ENCODE measurements at places on chromosomes 1 and 21. TPM values are rescaled to one million over a fixed set of nuclear protein-coding genes. Genes with fewer than 3 reads are reported as not detected.

DNA sequence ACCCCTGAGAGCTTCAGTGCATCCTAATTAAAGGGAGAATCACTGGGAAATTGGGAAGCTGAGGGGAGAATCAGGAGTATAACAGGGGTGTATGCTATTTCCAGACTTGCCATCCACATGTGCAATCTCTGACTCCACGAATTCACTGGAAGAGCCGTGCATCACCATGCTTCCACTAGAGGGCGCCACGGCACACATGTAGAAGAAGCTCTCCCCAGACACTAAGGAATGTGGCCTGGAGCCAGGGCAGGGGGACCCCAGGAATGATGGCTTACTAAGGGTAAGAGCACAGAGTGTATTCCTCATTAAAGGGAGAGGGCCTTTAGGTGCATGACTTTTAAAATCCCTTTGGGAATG, 81.5 kb downstream of the ABCA4 start:
- H3K4me1 ChIP-seq = 0 out of 2 replicates have a peak, but pooled peaks cover 5% of the 10 kb centered on the region
- H3K4me3 ChIP-seq = no peak overlapping the region
- H3K27me3 ChIP-seq = no peaks in the 10 kb centered on the region
- no peak overlapping the region for H3K27ac ChIP-seq
- no peaks in the 10 kb centered on the region for H3K36me3 ChIP-seq

GRCh38 chr21:26570203-26570602, 2.9 kb downstream of the CYYR1 start:
- no peak for DNase-seq
- no peaks in the 10 kb centered on the region for H3K36me3 ChIP-seq
- no peaks in the 10 kb centered on the region for H3K27me3 ChIP-seq
- H3K27ac ChIP-seq = no peak overlapping the region

DNA sequence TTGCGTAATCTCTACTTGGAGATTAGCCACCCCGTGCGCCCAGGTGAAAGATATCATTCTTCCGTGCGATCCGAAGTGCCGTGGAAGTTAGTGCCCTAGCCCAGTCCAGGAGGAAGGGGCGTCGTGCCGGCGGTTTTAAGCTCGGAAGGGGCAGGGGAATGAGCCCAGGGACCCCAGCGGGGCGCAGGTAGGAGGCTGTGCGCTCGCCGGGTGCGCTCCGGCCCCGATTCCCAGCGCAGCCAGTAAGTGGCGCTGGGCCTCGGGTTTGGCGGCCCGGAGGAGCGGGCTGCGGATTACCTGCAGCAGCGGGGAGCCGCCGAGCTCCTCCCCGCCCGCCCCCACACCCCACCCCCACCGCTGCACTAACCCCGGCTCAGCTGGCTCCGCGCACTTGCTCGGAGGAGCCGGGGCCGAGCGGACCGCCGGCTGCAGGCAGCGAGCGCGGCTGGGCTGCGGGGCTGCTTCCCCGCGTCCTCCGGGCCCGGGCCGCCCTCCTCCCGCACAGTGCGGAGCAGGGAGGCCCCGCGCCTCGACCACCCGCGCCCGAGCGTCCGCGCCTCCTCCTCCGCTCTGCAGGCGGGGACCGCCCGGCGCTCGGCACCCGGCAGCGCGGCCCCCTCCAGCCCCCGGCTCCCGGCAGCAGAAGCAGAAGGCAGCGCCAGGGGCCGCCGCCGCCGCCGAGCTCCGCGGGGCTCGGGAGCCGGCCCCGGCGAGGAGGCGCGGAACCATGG, at the start of gene RYR2:
Gene RYR2 (plus strand): TSS at position 390 of the 731 bp plus-strand sequence. CDS start 338 bp downstream, at position 728.
- H3K4me1 ChIP-seq = no peaks in the 10 kb centered on the region
- no peak within 1 kb of the TSS for H3K27ac ChIP-seq
- no peak for DNase-seq
- no peaks in the 10 kb centered on the region for H3K36me3 ChIP-seq

DNA sequence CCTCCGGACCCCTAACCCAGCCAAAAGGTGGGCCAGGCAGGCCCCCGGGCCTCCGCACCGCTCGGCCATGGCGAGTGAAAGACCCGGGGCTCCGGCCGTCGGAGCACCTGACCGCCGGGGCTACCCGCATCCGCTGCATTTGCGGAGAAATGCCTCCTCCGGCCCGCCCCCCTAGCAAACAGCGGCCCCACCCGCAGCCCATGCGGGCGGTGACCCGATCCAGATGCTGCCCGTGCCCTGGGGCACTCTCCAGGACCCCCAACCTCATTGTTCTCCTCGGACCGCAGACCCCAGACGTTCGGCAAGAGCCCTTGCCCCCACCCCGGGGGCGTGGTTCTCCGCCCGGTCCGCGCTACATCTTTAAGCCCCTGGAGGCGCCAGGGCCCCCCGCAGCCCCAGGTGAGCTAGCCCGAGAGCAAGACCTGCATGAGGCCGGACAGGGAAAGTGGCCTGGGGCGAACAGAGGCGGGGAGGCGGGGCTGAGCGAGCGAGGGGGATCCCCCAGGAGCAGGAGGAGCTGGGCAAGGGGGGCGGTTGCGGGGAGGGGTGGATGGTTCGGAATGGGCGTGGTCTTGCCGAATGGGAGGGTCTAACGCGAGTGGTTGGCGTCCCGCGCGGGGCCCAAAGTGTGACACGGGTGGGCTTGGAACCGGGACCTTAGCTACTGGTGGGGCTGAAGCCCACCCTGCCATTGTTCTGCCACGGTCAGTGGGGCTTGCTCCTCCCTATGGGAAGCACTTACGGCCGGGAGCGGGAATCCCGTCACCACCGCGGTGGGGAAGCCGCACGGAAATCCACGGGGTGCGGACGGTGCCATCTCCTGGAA, 6.3 kb upstream of the CRYBG2 start:
- H3K27me3 ChIP-seq = no peaks in the 10 kb centered on the region
- H3K36me3 ChIP-seq = no peaks in the 10 kb centered on the region
- DNase-seq = no peak
- H3K4me3 ChIP-seq = no peak overlapping the region
- peak overlapping the region; percentile 92 for H3K27ac ChIP-seq

- H3K27ac ChIP-seq = no peak overlapping the region
- H3K36me3 ChIP-seq = no peaks in the 10 kb centered on the region
- peak; percentile 86 for DNase-seq
- H3K4me1 ChIP-seq = peaks cover 5% of the 10 kb centered on the region
- H3K4me3 ChIP-seq = no peak overlapping the region
- no peaks in the 10 kb centered on the region for H3K27me3 ChIP-seq
Observed at GRCh38 chr1:94713472-94714141, 106.5 kb upstream of the SLC44A3 start.

DNA sequence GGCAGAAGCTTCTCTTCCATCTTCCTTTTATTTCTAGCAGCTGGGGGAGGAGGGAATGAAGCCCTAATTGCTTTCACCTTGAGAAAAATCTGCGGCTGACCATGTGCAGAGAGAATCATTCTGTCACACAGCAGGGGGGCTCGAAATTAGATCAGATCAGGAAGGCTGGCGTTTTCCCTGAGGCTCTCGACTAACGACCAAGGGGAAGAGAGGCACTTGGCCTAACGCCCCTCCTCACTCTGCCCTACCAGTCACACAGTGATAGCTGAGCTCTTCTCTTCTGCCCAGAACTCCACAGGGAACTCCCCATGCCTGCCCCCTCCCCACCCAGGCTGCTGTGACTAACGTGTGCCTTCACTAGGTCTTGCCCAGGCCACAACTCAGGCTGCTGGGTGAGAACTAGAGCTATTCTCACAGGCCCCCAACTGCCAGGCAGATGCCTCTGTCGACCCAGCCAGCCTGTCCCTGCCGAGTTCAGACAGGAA, 26.5 kb upstream of the KHDRBS1 start:
- H3K27ac ChIP-seq = no peak overlapping the region
- no peaks in the 10 kb centered on the region for H3K27me3 ChIP-seq
- no peak overlapping the region for H3K4me3 ChIP-seq

DNA sequence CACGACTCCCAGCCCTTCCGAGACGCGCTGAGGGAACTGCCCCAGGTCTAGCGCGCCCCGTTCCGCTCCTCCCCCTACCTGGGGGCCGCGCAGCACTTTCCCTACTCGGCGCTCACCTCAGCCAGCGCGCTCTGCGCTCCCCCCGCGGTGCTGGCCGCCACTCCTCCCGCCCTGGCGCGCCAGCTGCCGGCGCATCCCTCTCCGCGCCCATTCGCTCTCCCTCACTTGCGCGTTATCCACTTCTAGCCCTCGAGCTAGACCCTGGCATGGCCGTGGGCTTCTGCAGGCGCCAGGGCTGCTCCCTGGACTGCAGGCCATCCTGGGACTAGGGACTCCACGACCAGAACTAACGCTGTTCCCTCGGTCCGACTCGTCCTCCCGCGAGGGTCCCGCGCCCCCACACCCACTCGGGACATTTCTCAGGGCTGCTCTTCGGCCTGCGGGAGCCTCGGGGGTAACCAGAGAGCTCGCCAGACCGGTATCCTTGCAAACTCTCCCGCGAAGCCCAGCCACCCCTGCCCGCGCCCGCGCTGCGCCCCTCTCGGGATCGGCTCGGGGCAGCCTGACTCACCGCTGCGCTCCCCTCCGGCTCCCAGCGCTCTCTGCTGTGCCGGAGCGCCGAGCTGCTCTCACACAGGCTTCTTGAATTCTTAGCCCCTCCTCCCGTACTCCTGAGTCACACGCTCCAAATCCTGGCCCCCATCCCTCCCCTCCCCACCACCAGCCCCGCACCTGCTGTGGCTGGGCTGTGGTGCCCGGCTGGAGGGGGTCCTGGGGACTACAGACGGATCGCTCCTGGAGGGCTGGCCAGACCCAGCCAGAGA, at the start of gene NGF:
Gene NGF (minus strand): TSS at position 617 of the 824 bp plus-strand sequence. CDS start 51,454 bp downstream, outside the sequence.
- H3K4me1 ChIP-seq = no peaks in the 10 kb centered on the region
- H3K27ac ChIP-seq = no peak within 1 kb of the TSS
- no peaks in the 10 kb centered on the region for H3K36me3 ChIP-seq
- H3K27me3 ChIP-seq = no peaks in the 10 kb centered on the region
- H3K4me3 ChIP-seq = no peak within 1 kb of the TSS

- no peak for DNase-seq
- H3K4me3 ChIP-seq = no peak overlapping the region
- peaks cover 23% of the 10 kb centered on the region for H3K4me1 ChIP-seq
- H3K27ac ChIP-seq = no peak overlapping the region
- no peaks in the 10 kb centered on the region for H3K27me3 ChIP-seq
- no peaks in the 10 kb centered on the region for H3K36me3 ChIP-seq
Observed at GRCh38 chr1:178037510-178038253, 56.2 kb upstream of the RASAL2 start.

DNA sequence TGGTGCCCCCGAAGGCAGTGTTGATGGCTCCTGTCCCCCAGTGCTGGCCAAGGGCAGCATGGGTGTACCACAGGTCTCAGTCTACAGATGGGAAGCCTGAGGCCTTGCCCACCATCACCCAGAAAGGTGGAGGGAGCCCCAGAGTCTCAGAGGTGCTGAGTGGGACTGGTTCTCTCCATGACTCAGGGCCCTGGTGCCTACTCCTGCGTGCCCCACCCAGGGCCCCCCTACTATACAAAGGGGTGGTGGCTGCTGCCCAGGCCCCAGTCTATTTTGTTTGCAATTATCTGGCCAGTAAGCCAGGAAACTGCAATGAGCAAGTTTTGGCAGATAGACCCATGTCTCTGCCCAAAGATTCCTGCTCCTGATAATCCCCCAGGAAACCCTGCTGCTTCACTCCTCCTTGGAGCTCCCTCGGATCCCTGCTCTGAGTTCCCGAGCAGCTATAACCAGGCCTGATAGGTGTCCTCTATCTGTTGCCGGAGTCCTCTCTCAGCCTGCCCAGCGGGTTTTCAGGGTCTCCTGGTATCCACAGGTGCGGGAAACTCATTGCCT, 41.7 kb downstream of the EDN2 start:
- H3K36me3 ChIP-seq = no peaks in the 10 kb centered on the region
- H3K4me3 ChIP-seq = no peak overlapping the region
- H3K27ac ChIP-seq = no peak overlapping the region
- DNase-seq = no peak

DNA sequence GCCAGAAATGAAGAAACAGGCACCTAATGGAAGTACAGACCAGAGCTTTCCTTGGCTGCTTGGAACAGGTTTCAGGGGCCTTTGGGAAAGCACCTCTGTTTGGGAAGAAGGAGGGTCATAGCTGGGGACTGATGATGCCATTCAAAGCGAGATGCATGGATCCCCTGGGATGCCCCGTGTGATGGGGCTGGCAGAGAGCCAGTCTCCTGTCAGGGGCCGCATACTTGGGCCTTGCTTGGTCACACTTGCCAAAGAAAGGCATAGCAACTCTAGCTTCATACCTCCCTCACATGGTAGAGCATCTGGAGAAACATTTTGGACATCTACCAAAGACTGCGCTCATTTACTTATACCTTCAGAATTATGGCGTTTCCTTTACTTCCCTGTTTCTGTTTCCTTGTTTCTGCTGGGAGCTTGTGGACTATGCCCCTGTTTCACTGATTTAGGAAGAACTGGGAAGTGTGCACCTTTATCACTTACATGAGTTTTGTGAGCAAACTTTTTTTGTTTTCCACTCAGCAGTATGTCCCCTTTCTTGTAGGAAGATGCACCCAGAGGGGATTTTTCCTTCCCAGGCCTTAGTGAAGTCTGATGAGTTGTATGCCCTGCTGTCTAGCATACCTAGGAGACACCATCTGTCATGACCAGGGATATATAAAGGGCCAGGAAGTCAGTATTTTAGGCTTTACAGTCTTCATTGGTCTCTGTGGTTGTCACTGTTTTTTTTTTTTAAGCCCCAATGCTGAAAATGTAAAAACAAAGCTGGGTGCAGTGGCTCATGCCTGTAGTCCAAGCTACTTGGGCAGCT, 19.8 kb upstream of the ST3GAL3 start:
- DNase-seq = no peak
- no peak overlapping the region for H3K4me3 ChIP-seq
- H3K4me1 ChIP-seq = no peaks in the 10 kb centered on the region

DNA sequence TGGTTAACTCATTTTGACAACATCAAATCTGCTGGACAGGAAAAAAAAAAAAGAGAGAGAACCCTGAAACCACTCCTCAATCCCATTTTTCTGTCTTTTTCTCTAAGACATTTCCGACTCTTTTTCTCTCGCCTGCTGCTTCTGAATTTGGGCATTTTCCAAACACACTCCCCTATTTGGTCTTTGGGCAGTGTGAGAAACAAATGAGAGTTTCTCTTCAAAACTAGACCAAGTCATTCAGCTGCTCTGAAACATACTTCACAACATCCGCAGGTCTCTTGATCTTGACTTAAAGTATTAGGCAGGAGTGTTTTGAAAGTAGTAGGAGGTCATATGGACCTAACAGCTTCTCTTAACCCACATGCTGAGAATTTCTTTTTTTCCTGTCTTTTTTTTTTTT, 364.8 kb upstream of the ESRRG start:
- no peak overlapping the region for H3K4me3 ChIP-seq
- H3K36me3 ChIP-seq = no peaks in the 10 kb centered on the region
- H3K27me3 ChIP-seq = no peaks in the 10 kb centered on the region
- peaks cover 3% of the 10 kb centered on the region for H3K4me1 ChIP-seq

SPRR2F gene
- not detected for total RNA-seq

S100A2 gene
- 3.0 TPM for total RNA-seq

MYOM3 gene
- not detected for total RNA-seq

SLC27A3 gene
- 27.2 TPM for total RNA-seq

BRDT gene
- total RNA-seq = not detected

AKT3 gene
- total RNA-seq = 4.0 TPM

Data from Caco-2 (cell line).